ENCODE measurements at places on chromosomes 12 and 14. TPM values are rescaled to one million over a fixed set of nuclear protein-coding genes. Genes with fewer than 3 reads are reported as not detected.

Gene NR1H4
- total RNA-seq = not detected

Gene MAP1LC3B2
- 0.52 TPM for total RNA-seq

Gene IGF1
- 0.39 TPM for total RNA-seq

Gene CLEC14A
- total RNA-seq = 0.33 TPM

Gene PRPH
- total RNA-seq = 0.33 TPM

Gene RND1
- total RNA-seq = 0.26 TPM

Gene OTUB2
- total RNA-seq = 1.8 TPM

Gene SCN8A
- 19.2 TPM for total RNA-seq

Gene CARMIL3
- total RNA-seq = 0.17 TPM

Gene VWF
- 0.92 TPM for total RNA-seq

Gene IL26
- 2.0 TPM for total RNA-seq

Gene NFYB
- 26.7 TPM for total RNA-seq

Gene CMKLR1
- 5.4 TPM for total RNA-seq

Gene LPAR5
- total RNA-seq = not detected

Gene ARID4A
- total RNA-seq = 9.5 TPM

Gene JAG2
- total RNA-seq = 4.0 TPM

Gene RAD51B
- 14.7 TPM for total RNA-seq

Gene NFE2
- 0.10 TPM for total RNA-seq

Gene C12orf50
- not detected for total RNA-seq

Gene GPRC5D
- 0.13 TPM for total RNA-seq

Data from smooth muscle cell of the pulmonary artery (primary cell).